Panc1 (cell line): ENCODE measurements at places on chromosomes 16 and 17. TPM values are rescaled to one million over a fixed set of nuclear protein-coding genes. Genes with fewer than 3 reads are reported as not detected.

DNA sequence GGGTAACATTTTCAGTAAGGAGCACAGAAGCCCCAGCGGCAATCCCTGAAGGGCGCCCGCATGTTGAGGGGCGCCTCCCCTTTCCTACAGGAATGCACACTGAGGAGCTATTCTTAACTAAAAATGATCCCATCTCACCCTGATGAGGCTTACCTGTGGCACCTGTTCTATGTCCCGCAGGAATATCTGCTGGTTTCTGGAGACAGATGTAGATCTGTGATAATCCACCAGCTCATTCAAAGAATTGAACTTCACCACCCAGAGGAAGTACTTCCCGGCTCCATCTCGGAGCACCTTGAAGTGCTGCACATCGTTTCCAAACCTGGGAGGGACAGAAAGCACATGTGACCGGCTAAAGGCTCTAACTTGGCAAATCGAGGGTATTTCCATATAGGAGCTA, 32.3 kb upstream of the SLC25A19 start:
- no peak for DNase-seq

ZP2 gene
- total RNA-seq = not detected

DNA sequence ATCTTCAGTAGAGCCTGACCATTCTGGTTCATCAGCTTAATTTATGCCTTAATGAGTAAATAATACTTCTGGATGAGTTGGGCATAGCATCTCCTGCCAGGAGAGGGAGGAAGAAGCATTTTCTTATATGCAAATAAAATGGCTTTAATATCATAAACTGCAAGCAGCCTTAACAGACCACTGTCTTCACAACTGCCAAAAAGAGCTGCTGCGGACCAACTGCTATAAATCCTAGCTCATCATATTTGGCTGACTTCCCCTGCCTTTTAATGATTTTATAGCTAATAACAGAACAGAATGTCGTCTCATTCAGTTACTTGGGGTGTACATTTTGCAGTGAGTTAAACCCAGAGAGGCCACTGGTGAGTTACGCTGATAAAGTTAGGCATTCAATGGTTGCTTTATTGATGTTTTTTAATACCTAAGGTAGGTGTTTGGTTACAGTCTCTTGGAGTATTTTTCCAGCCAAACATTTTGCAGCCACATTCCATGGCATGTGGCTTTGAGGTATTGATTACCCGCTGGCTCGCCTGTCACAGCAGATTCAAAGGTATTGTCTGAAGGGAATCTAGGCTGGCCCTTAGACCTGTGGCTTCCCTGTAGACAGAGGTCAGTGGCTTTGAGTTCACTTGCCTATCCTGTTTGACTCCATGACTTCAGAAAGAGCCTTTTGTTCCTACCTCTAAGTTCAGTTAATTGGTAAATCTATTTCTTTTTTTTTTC, 16.4 kb downstream of the FAM20A start:
- DNase-seq = no peak

TMED6 gene
- total RNA-seq = 0.36 TPM

- no peak for DNase-seq
Observed at GRCh38 chr16:50523710-50524109, 24.5 kb upstream of the NKD1 start.

PRRT2 gene
- 9.7 TPM for total RNA-seq

NPTX1 gene
- 1.1 TPM for total RNA-seq

GRCh38 chr16:52957199-52957598, 95.5 kb downstream of the CHD9NB start:
- no peak for DNase-seq

- DNase-seq = no peak
Observed at GRCh38 chr17:79813297-79814126, 16.6 kb upstream of the CBX8 start.

DNA sequence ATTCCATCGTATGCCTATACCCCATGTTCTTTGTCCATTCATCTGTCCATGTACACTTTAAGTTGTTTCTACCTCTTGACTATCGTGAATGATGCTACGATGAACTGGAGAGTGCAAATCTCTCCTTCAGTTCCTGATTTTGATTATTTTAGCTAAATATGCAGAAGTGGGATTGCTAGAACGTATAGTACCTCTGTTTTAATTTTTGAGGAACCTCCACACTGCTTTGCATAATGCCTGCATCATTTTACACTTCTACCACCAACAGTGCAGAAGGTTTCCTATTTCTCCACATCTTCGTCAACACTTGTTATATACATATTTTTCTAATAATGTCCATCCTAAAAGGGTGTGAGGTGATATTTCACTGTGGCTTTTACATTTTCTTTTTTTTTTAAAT, 43.9 kb downstream of the SDR42E1 start:
- DNase-seq = no peak

OR4D1 gene
- total RNA-seq = 0.05 TPM

GRCh38 chr16:13426269-13426668, 493.7 kb upstream of the ERCC4 start:
- no peak for DNase-seq

PRAC2 gene
- total RNA-seq = not detected

MT1G gene
- total RNA-seq = 2.2 TPM

DOC2B gene
- total RNA-seq = 1.5 TPM

DNA sequence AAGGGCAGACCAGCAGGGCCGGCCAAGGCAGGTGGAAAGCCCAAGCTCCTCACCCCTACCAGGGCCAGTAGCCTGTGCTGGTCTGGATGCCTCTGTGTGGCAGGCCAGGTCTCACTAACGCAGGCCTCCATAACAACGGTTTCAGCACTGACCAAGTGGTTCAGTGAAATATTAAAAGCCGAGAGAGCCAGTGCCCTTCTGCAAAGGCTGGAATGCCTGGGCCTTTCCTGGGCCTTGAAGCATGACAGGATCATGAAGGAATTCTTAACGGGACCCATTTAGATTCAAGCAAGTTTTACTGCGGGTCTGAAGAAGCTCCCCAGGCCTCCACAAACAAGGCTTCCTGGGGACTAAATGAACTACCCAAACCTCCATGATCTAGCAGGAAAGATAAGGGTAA, 16.3 kb downstream of the ADAD2 start:
- DNase-seq = no peak

GRCh38 chr16:88451586-88452481, 1.2 kb upstream of the ZFPM1 start:
- no peak for DNase-seq

DNA sequence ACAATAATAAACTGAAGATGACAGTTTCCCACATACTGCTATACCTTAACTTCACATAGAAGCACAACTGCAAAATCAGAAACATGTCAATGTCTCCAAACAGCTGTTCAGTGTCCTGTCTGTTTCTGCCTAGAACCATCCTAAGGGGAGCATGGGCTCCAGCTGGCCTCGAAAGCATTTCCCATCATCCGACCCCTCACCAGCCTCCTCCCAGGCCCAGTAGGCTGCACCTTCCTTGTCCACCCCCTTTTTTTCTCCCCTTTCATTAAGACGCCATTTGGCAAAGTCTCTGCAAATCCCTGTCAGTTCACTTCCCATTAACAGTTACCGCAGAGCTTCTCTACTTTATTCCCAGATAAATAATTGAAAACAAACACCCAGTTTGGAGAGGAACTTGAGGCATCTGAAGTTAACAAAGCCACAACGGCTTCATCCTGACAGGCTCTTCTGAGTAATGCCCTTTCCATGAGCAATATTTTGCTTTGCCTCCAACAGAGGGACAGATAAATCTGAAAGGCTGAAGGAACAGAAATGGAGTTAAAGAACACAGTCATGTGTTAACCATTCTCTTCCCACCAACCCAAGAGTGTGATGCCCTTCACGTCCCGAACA, 65.3 kb downstream of the SLC39A11 start:
- DNase-seq = no peak

GRCh38 chr17:49851387-49852291, 3.8 kb upstream of the TAC4 start:
- no peak for DNase-seq

DNA sequence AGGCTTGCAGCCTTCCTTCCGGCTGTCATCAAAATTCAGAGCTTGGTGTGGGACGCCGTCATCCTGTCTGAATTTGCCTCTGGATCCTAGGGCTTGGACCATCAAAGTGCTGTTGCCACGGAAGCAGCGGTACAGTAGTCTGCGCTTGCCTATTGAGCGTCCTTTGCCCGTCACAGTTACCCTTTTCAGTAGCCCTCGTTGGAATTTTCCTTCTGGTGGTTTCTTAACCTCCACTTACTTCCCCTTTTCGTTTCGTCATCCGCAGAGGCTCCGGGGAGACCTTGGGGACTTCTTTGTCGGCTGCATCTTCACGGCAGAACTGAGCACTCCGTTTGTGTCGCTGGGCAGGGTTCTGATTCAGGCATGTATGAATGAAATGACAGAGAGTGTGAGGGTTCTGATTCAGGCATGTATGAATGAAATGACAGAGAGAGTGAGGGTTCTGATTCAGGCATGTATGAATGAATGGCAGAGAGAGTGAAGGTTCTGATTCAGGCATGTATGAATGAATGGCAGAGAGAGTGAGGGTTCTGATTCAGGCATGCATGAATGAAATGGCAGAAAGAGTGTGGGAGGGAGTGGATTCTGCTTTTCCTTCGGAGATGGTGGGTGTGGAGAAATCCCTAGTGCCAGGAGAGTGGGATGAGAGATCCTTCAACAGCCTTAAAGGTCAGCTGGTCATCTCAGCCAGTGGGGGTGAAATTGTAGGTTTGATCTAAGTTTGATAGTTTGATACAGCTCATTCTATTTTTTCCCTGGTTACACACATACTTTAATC, 8.0 kb downstream of the TLCD3A start:
- DNase-seq = no peak

GRCh38 chr17:17125136-17126084, 80.7 kb downstream of the PLD6 start:
- DNase-seq = no peak

DNA sequence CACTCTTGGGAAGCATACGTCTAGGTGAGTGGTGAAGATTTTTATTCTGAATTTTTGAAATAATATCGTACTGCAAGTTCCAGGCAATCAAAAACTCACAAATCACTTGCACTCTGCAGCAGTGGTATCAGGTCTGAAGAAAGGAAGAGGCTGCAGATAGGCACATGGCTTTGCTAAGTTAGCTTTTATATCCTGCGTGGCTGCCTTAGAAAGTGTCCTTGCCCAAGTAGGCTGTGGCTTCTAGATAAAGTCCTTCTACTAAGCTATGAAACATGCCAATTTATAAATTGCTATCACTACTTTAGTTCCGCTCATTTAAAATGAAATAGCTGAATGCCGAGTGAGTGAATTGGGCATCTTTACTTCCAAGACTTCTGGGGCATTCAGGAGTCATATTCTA, 17.9 kb downstream of the WWOX start:
- DNase-seq = no peak

DNA sequence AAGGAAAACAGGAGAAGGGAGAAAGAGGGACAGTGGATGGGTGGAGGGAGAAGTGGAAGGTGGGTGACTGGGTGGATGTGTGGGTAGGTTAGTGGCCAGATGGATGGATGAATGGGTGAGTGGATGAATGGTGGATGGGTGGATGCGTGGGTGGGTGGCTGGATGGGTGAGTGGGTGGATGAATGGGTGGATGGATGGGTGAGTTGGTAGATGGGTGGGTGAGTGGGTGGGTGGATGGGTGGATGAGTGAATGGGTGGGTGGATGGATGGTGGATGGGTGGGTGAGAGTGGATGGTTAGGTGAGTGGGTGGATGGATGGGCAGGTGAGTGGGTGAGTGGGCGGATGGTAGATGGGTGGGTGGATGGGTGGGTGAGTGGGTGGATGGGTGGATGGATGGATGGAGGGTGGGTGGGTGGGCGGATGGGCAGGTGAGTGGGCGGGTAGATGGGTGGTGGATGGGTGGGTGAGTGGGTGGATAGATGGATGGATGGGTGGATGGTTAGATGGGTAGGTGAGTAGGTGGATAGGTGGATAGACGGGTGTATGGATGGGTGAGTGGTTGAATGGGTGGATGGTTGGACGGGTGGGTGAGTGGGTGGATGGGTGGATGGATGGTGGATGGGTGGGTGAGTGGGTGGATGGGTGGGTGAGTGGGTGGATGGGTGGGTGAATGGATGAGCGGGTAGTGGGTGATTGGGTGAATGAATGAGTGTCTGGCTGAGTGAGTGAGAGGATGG, 702 bp upstream of the MARVELD3 start:
- no peak for DNase-seq

- no peak for DNase-seq
Observed at GRCh38 chr17:50110591-50111349, 15.6 kb downstream of the PDK2 start.

PMFBP1 gene
- total RNA-seq = 0.10 TPM

DNA sequence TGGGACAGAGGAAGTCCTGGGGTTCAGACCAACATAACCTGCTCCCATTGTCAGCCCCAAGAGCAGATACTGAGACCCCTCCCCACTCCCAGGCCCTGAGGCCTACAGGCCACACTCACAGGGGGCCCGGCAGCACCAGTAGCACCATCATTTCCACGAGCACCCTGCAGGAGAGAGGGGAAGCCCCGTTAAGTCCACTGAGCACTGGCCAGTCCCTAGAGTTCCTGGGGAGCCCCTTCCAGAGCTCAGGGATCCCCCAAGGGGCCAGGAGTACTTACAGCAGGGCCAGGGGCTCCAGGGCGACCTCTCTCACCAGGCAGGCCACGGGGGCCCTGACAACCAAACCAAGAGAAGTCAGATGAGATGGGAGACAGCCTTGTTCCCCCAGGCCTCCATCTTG, 5.4 kb downstream of the COL1A1 start:
- DNase-seq = no peak

GRCh38 chr17:73452009-73452408, 140.2 kb upstream of the CDC42EP4 start:
- DNase-seq = no peak

GRCh38 chr16:55643161-55643970, 12.4 kb upstream of the SLC6A2 start:
- DNase-seq = no peak

DNA sequence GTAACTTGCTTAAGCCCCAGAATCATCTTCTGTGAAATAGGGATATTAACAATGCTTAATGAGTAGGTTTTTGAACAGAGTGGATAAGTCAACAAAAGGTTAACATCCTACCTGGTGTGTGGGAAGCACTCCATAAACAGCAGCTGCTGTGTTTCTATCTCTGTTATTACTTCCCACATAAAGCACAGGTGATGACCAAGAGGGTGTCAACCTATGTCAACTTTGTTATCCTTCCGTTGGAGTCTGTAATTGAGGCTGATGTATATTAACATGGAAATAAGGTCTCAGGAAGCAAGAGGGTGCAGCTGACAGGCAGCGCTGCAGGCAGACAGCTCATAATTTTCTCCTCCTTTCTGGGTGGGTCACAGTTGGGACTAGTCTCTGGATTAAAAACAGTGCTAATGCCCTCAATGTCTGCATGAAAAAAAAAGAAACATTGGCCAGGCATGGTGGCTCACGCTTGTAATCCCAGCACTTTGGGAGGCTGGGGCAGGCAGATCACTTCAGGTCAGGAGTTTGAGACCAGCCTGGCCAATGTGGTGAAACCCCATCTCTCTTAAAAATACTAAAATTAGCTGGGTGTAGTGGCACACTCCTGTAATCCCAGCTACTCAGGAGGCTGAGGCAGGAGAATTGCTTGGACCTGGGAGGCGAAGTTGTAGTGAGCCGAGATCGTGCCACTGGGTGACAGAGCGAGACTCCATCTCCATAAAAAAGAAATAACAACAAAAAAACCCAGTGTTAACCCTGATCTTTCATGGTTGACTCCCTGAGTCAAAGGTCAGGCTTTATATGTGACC, 269.6 kb downstream of the SNX29 start:
- no peak for DNase-seq

ARL4D gene
- total RNA-seq = 4.5 TPM

GRCh38 chr17:73757420-73757819, 113.2 kb upstream of the SDK2 start:
- no peak for DNase-seq

SMIM36 gene
- total RNA-seq = not detected

EPX gene
- total RNA-seq = not detected

KRT24 gene
- total RNA-seq = not detected

HSD17B2 gene
- 0.41 TPM for total RNA-seq

PRKCB gene
- 0.41 TPM for total RNA-seq
